ENCODE measurements at places on chromosomes 12 and 14. TPM values are rescaled to one million over a fixed set of nuclear protein-coding genes. Genes with fewer than 3 reads are reported as not detected.

GRCh38 chr14:61256826-61257468 is 24.2 kb downstream of the TMEM30B start:
- DNase-seq: no peak

DNA sequence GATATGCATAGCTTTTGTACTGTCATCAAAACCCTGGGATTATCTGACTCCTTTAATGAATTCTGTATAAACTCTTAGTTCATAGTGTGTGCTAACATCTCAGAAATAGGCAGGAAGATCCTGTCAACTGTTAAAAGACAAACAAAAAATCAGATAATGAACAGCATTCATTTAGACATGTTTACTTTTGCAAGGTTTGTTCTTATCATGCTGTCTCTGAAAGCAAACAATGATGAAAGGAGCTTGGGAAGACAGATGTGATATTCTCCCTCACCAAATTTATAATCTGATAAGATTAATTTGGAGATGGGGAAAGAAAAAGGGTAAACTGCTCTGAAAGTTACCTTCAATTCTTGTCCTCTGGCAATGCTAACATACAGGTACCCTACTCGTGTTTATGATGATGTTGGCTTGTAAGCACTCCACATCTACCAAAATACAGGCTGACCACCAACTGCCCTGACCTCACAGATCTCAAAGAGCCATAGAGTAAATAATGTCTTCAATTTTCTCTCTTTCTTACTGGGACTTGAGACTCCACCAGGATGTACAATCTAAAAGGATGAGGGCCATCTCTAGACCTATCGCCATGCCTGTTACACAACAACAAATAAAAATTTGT is 233.8 kb downstream of the SSPN start:
- no peak for DNase-seq

GRCh38 chr12:98154850-98155249 is 360.5 kb upstream of the TMPO start:
- no peak for DNase-seq

Gene NYNRIN
- total RNA-seq: 11.7 TPM

Data from mesenteric fat pad (tissue), 1 donor.